Gastrocnemius medialis (tissue), 4 donors: ENCODE measurements at places on chromosomes 11 and 22. TPM values are rescaled to one million over a fixed set of nuclear protein-coding genes. Genes with fewer than 3 reads are reported as not detected.

- H3K4me3 ChIP-seq, result no peak overlapping the region
- no peaks in the 10 kb centered on the region for H3K27me3 ChIP-seq
- no peak for DNase-seq
- H3K4me1 ChIP-seq, result no peaks in the 10 kb centered on the region
- H3K27ac ChIP-seq, result no peak overlapping the region
These were observed 26.0 kb upstream of the POLD3 start for GRCh38 chr11:74566146-74566960.

The IL18BP gene
- 2.9 TPM for total RNA-seq

The CNIH2 gene
- total RNA-seq, result not detected

The MOV10L1 gene
- not detected for total RNA-seq

- H3K27me3 ChIP-seq, result no peaks in the 10 kb centered on the region
- DNase-seq, result no peak
- no peak overlapping the region for H3K27ac ChIP-seq
- no peak overlapping the region for H3K4me3 ChIP-seq
- H3K36me3 ChIP-seq, result no peaks in the 10 kb centered on the region
These were observed 162.4 kb upstream of the LMO1 start for GRCh38 chr11:8426076-8426475.

DNA sequence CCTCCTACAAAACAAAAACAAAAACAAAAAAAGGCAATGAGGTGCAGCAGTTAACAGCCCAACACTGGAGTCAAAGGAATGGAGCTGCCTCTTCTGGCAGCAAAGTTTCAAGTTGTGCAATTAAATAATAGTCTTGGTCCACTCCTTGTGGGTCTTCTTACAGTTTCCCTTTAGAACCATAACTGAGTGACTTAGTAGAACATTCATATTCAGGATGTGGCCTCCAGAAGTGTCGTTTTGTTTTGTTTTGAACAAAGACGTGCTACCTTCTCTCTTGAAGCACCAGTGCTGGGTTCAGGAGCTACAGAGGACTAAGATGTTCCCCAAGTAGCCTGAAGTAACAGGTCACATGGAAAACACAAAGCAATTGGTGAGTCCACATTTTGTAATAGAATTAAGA is 2.0 kb upstream of the JAML start:
- no peaks in the 10 kb centered on the region for H3K36me3 ChIP-seq
- no peak overlapping the region for H3K4me3 ChIP-seq
- peaks cover 5% of the 10 kb centered on the region for H3K27me3 ChIP-seq
- DNase-seq, result no peak

GRCh38 chr11:88188932-88189253 is 13.7 kb upstream of the RAB38 start:
- no peaks in the 10 kb centered on the region for H3K36me3 ChIP-seq
- no peak overlapping the region for H3K4me3 ChIP-seq
- H3K4me1 ChIP-seq, result no peaks in the 10 kb centered on the region

The NCAM1 gene
- 27.7 TPM for total RNA-seq

The TREH gene
- total RNA-seq, result not detected
